Stomach (tissue), 19 donors: ENCODE measurements at places on chromosomes 3 and 15. TPM values are rescaled to one million over a fixed set of nuclear protein-coding genes. Genes with fewer than 3 reads are reported as not detected.

IL5RA gene
- not detected for total RNA-seq

CD80 gene
- 2.2 TPM for total RNA-seq

MESP2 gene
- total RNA-seq, result not detected

GLCE gene
- total RNA-seq, result 27.2 TPM

ARGFX gene
- not detected for total RNA-seq

SATB1 gene
- 67.2 TPM for total RNA-seq

GRCh38 chr3:135448520-135448919, 517.0 kb upstream of the PPP2R3A start:
- H3K4me1 ChIP-seq, result no peaks in the 10 kb centered on the region
- H3K4me3 ChIP-seq, result no peak overlapping the region
- no peaks in the 10 kb centered on the region for H3K36me3 ChIP-seq
- no peak for DNase-seq
- no peak overlapping the region for H3K27ac ChIP-seq

DNA sequence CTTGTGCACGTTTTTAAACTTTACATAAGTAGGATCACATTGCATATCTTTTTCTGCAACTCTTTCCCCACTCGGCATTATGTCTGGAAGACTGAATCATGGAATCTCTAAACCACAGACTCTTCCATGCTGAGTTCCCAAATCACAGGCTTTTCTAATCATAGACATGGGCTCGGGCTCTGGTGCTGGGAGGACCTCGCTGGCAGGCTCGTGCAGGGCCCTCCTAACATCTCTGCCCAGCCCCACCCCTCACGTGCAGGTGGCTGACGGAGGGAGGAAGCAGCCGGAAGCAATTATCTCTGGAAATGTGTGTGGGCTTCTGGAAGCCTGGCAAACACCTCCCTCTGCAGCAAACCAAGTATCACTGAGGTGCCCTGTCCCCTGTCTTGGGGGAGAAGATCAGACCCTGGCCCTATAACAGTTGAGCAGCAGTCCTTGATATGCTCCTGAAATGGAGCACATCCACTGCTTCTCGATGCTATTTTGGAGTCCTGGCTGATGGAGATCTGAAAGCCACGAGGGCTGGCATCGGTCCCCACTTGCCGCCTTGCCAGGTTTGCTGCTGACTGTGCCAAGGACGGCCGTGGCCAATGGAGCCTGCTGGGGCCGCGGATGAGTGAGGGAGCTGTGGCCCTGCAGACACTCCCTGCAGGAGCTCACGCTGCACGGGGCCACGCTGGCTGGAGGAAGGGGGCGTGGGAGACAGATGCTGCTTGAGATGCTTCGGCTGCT, 4.4 kb upstream of the IQSEC1 start:
- H3K4me3 ChIP-seq, result no peak overlapping the region
- DNase-seq, result no peak
- peaks cover 21% of the 10 kb centered on the region for H3K4me1 ChIP-seq

- no peaks in the 10 kb centered on the region for H3K36me3 ChIP-seq
- H3K27me3 ChIP-seq, result no peaks in the 10 kb centered on the region
- no peak overlapping the region for H3K4me3 ChIP-seq
- peak overlapping the region; percentile 70 for H3K27ac ChIP-seq
- no peaks in the 10 kb centered on the region for H3K4me1 ChIP-seq
- peak; percentile 91 for DNase-seq
Observed at GRCh38 chr15:100667405-100668347, 65.3 kb downstream of the ASB7 start.

DNA sequence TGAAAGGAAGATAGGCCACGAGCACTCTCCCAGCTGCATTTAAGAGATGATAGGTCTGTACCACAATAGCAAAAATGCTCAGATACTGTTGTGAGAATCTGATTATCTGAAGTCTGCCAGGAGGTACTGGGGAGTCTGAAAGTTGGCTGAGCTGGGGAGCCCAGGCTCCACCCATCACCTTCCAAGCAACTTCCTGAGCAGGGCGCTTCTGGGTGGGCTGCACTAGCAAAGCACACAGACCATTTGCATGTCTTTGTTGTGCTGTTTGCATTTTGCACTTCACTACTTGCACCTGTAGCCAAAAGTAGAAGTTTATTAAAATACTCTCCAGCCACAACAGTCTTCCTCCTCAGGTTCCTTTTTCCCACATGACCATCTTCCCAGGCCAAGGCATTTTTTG, 133.2 kb downstream of the ALDH1A2 start:
- no peaks in the 10 kb centered on the region for H3K27me3 ChIP-seq
- H3K4me3 ChIP-seq, result no peak overlapping the region
- H3K4me1 ChIP-seq, result no peaks in the 10 kb centered on the region
- no peak overlapping the region for H3K27ac ChIP-seq
- no peak for DNase-seq

GRCh38 chr3:32132121-32132520, 25.7 kb downstream of the GPD1L start:
- no peak overlapping the region for H3K4me3 ChIP-seq
- no peak for DNase-seq
- peaks cover 11% of the 10 kb centered on the region for H3K4me1 ChIP-seq
- H3K27ac ChIP-seq, result no peak overlapping the region

DNA sequence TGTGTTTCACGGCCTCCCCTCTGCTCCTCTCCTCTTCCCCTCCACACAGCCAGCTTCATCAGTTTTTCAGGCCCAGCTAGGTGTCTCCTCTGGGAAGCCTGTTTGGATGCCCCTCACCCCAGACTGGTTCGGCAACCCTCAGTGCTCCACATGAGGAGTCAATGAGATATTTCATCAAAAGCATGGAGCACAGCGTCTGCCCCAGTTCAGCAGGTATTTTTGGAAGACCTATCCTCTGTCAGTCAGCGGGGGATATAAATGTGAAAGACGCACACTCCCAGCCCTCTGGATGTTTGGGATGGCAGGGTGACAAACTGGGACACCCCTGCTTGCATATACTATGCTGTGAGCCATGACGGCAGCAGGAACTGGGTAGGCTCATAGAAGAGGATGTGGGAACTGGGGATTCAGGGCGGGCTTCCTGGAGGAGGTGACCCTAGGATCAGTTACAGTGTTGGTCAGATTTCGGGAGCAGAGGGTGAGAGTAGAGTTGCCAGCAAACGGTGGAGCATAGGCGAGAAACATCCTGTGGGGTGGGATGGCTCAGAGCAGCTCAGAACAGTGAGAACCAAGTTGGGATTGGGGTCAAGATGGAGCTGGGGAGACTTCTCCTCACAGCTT, 42.9 kb downstream of the PXYLP1 start:
- no peak overlapping the region for H3K27ac ChIP-seq
- no peaks in the 10 kb centered on the region for H3K27me3 ChIP-seq
- H3K4me3 ChIP-seq, result no peak overlapping the region
- H3K36me3 ChIP-seq, result peaks cover 2% of the 10 kb centered on the region

- H3K4me3 ChIP-seq, result peak within 1 kb of the TSS; percentile 87
- peaks cover 19% of the 10 kb centered on the region for H3K27me3 ChIP-seq
- no peaks in the 10 kb centered on the region for H3K36me3 ChIP-seq
Observed at GRCh38 chr3:32238453-32239306, at the start of gene CMTM8. CMTM8 (plus strand) TSS chr3:32238680; CDS start chr3:32238973, 293 bp downstream.

DNA sequence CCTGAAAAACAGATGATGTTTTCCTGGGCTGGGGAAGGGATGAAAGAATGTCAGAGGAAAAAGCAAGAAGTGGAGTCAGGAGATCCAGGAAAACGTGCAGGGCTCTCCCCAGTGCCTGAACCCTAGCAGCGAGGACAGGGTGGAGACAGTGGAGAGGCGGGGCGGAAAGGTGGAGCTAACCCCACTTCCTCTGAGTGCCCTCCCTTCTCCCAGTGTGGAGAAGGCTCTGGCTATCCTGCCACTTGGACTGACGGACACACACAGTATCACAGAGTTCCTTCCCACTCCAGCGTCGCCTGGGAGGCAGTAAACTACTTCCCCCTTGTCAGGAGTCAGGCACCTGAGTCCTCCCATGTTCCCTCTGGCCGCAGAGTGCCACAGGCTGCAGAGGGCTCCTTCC, 125.3 kb upstream of the CHRNA7 start:
- DNase-seq, result peak; percentile 6
- H3K27ac ChIP-seq, result no peak overlapping the region
- H3K4me3 ChIP-seq, result no peak overlapping the region
- no peaks in the 10 kb centered on the region for H3K36me3 ChIP-seq
- H3K4me1 ChIP-seq, result peaks cover 5% of the 10 kb centered on the region
- no peaks in the 10 kb centered on the region for H3K27me3 ChIP-seq

DNA sequence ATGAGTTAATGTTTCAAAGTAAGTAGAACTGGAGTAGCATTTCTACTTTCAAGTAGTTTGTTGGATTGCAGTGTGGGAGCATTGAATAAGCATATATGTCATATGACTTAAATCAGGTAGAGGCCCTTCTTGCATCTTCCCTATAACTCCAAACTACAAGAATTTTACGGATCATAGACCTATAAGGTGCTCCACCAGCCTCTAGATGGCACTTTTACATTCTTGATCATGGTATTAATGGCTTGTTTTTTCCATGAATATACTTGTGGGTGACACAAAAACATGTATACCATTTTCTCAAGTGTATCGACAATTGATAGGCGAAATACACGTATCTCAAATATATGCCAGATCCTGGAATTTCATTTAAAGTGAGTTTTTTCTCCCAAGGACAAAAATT, 311.1 kb downstream of the ZPLD1 start:
- H3K36me3 ChIP-seq, result no peaks in the 10 kb centered on the region
- H3K4me1 ChIP-seq, result no peaks in the 10 kb centered on the region
- no peaks in the 10 kb centered on the region for H3K27me3 ChIP-seq
- H3K4me3 ChIP-seq, result no peak overlapping the region
